ENCODE measurements at places on chromosomes 2 and 18. TPM values are rescaled to one million over a fixed set of nuclear protein-coding genes. Genes with fewer than 3 reads are reported as not detected.
A peak's percentile ranks its signal among the peaks of the same experiment; 100 is the strongest.

The ZAP70 gene
- polyA plus RNA-seq = 4.8 TPM

The TUBA3E gene
- polyA plus RNA-seq = not detected

The CARF gene
- polyA plus RNA-seq = 8.0 TPM

The C1QL2 gene
- not detected for polyA plus RNA-seq

The UGT1A5 gene
- polyA plus RNA-seq = not detected

The EVX2 gene
- 0.05 TPM for polyA plus RNA-seq

The UGT1A8 gene
- polyA plus RNA-seq = not detected

The SH3RF3 gene
- 4.1 TPM for polyA plus RNA-seq

The IL1R2 gene
- polyA plus RNA-seq = not detected

DNA sequence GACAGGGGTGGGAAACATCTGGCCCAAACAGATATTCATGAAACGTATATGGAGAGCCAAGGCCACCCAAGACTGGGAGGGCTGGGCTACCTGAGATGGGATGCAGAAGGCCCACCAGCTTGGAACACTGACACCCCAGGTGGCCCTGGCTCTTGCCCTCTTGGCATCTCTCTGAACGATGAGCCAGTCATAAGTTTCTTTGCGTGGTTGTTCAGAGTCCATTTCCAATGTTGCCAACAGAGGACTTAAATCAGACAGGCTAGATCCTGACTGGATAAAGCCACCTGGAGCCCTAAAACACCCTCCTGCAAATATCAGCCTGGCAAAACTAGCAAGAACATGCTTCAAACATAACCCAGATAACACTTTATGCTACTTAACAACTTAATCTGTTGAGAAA, 42.6 kb downstream of the LPIN2 start:
- H3K4me1 ChIP-seq = peaks cover 7% of the 10 kb centered on the region
- peak overlapping the region; percentile 15 for H3K27ac ChIP-seq
- no peak overlapping the region for H3K4me3 ChIP-seq
- no peak for DNase-seq

- no peaks in the 10 kb centered on the region for H3K36me3 ChIP-seq
- no peak overlapping the region for H3K4me3 ChIP-seq
- no peaks in the 10 kb centered on the region for H3K4me1 ChIP-seq
- H3K27me3 ChIP-seq = no peaks in the 10 kb centered on the region
- H3K27ac ChIP-seq = no peak overlapping the region
Observed at GRCh38 chr2:133072837-133073694, 403.1 kb upstream of the LYPD1 start.

DNA sequence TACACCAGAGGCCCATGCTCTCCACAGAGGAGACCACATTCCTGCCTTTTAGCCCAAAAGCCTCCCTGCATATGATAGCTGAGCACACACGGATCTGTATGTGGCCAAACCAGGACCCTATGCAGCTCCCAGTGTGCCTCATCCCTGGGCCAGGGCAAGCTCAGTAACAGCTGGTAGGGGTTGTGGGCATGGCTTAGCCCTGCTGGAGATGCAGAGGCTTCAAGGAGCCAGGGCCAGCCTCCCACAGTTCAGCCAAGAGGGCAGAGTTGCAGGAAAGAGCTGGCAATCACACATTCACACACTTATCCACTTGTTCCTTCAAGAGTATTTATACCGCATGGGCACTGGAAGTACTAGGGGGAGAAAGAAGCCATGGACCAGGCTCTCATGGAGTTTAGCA, 1.6 kb upstream of the LIMS2 start:
- peaks cover 2% of the 10 kb centered on the region for H3K36me3 ChIP-seq
- H3K4me1 ChIP-seq = peaks cover 47% of the 10 kb centered on the region
- no peak for DNase-seq
- no peak overlapping the region for H3K27ac ChIP-seq
- H3K27me3 ChIP-seq = peaks cover 37% of the 10 kb centered on the region

DNA sequence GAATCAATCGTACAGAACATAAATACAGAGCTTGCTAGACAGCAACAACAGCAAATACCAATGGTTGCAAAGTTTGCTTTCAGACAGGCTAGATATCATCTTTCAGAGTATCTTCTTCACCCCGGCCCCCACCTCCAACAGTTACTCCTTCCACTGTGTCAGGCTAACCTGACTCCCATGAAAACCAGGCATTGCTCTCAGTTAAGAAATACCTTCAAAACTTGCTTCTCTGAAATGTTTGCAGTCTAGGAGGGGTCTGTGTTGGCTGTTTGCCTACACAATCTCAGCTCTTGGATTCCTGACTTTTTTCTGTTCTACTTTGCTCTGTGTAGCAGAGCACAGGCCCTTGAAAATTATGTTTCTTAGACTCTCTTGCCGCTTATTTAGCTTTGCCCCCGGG, 599.5 kb upstream of the SYT4 start:
- H3K27ac ChIP-seq = peak overlapping the region; percentile 35
- H3K27me3 ChIP-seq = no peaks in the 10 kb centered on the region
- H3K4me3 ChIP-seq = no peak overlapping the region
- peak; percentile 47 for DNase-seq
- peaks cover 10% of the 10 kb centered on the region for H3K4me1 ChIP-seq

- H3K4me1 ChIP-seq = peaks cover 3% of the 10 kb centered on the region
- no peaks in the 10 kb centered on the region for H3K27me3 ChIP-seq
- H3K36me3 ChIP-seq = no peaks in the 10 kb centered on the region
- DNase-seq = no peak
Observed at GRCh38 chr18:80171054-80171872, 62.2 kb downstream of the ADNP2 start.

DNA sequence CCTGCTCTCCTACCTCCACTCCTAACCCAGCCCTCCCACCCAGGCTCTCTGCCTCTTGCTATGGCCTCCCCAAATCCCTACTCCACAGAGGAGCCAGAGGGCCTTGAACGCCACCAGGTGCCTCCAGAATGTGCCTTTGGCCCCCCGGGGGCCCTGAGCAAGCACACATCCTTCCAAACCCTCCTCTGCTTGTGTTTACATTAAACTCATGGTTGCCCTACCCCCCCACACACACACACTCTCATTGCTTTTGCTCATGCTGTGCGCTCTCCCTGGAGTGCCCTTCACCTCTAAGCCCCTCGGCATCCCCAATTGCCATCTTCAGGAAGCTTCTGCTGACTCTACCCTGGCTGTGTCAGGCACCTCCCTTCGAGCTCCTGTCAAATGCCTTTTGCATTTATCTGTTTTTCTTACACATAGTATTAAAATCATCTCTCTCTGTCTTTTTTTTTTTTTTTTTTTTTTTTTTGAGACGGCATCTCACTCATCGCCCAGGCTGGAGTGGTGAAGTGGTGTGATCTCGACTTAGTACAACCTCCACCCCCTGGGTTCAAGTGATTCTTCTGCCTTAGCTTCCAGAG, 16.3 kb upstream of the TET3 start:
- no peak for DNase-seq
- H3K27ac ChIP-seq = no peak overlapping the region
- H3K27me3 ChIP-seq = no peaks in the 10 kb centered on the region
- peaks cover 8% of the 10 kb centered on the region for H3K4me1 ChIP-seq

- no peak overlapping the region for H3K4me3 ChIP-seq
- DNase-seq = no peak
- H3K4me1 ChIP-seq = no peaks in the 10 kb centered on the region
- no peaks in the 10 kb centered on the region for H3K27me3 ChIP-seq
- no peaks in the 10 kb centered on the region for H3K36me3 ChIP-seq
Observed at GRCh38 chr18:35889677-35890076, 82.8 kb upstream of the RMP24 start.

- H3K4me3 ChIP-seq = no peak overlapping the region
- peak; percentile 61 for DNase-seq
- no peak overlapping the region for H3K27ac ChIP-seq
- H3K4me1 ChIP-seq = peaks cover 14% of the 10 kb centered on the region
- no peaks in the 10 kb centered on the region for H3K36me3 ChIP-seq
Observed at GRCh38 chr2:8238521-8239230, 443.2 kb upstream of the ID2 start.

DNA sequence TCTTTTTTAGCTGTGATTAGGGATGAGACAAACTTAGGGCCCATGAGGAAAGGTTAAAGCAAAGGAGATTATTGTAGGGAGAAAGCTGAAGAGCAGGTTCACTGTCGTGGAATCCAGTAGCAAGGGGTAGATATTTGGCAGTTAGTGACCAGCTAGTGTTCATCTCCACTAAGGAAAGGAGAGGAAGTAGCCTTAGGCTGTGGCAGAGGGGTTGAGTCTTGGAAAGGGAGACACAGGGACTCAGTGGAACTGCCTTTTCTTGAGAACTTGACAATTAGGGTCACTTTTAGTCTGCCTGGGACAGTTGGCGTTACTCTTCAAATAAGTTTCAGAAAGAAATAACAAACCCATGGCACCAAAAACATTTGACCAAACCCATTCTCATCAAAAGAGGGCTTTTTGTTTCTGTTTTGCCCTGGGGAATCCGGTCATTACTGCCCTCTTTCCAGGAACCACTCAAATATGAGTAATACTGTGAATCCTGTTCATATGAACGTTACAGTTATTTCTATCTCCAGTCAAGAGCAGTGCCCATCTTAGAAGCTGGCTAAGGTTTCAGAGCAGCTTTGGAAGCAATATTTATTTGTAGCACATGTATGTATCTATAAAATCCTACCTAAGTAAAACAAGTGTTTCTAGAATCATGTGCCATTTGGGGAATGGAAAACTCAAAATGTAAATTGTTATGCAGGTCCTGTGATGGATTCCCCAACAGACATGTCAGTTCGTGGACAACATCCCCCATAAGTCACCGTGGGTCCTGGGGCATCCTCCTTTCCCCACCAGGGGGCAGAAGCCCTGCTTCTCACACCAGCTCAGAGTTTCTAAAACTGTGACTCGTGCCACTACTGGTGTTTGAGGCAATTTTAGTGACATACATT, 77.3 kb upstream of the PHLPP1 start:
- no peak for DNase-seq
- no peaks in the 10 kb centered on the region for H3K36me3 ChIP-seq
- H3K4me1 ChIP-seq = no peaks in the 10 kb centered on the region
- no peak overlapping the region for H3K27ac ChIP-seq
- H3K4me3 ChIP-seq = no peak overlapping the region

GRCh38 chr18:51137026-51137729, 60.3 kb downstream of the MEX3C start:
- no peaks in the 10 kb centered on the region for H3K36me3 ChIP-seq
- no peak overlapping the region for H3K4me3 ChIP-seq
- H3K27me3 ChIP-seq = no peaks in the 10 kb centered on the region
- no peak overlapping the region for H3K27ac ChIP-seq
- H3K4me1 ChIP-seq = no peaks in the 10 kb centered on the region
- no peak for DNase-seq

DNA sequence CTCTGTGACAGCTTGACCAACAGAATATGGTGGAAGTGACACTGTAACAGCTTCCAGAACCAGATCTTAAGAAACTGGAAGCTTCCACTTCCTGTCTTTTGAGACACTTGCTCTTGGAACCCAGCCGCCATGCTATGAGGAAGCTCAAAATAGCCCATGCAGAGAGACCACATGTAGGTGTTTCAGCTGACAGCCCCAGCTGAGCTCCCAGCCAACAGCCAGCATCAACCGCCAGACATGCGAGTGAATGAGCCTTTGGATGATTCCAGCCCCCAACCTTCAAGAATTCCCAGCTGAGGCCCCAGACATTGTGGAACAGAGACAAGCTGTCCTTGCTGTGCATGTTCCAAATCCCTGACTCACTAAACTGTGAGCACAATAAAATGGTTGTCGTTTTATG, 27.9 kb downstream of the ACVR1 start:
- H3K36me3 ChIP-seq = no peaks in the 10 kb centered on the region
- H3K4me1 ChIP-seq = peaks cover 6% of the 10 kb centered on the region
- no peak for DNase-seq
- H3K27ac ChIP-seq = no peak overlapping the region

DNA sequence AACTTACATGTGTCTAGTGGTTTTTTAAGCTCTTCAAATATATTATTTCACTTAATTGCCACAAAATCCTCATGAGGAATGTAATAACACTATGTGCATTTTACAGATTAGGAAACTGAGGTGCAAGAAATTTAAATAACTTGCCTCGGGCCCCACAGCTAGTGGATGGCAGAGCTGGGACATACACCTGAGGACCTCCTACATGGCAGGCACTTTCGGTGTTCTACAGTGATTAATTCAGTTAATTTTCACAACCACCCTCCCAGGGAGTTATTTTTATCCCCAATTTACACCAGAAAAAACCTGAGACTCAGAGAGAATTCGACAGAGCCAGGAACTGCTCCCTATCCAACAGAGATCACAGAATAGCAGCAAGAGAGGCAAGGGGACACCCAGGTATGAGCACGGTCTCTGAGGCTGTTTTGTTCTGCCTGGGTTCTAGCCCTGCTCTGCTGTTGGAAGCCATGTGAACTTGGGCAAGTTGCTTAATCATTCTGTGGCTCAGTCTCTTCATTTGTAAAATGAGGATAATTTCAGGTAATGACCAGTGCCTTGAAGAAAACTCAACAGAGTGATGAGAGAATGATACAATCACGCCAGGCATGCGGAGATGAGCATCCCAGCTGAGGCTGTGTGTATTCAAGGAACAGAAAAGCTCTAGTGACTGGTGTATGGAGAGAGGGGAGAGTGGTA, 82.3 kb downstream of the MYCN start:
- peaks cover 9% of the 10 kb centered on the region for H3K27me3 ChIP-seq
- peaks cover 12% of the 10 kb centered on the region for H3K4me1 ChIP-seq
- no peak overlapping the region for H3K4me3 ChIP-seq
- DNase-seq = no peak
- no peak overlapping the region for H3K27ac ChIP-seq
- H3K36me3 ChIP-seq = no peaks in the 10 kb centered on the region

DNA sequence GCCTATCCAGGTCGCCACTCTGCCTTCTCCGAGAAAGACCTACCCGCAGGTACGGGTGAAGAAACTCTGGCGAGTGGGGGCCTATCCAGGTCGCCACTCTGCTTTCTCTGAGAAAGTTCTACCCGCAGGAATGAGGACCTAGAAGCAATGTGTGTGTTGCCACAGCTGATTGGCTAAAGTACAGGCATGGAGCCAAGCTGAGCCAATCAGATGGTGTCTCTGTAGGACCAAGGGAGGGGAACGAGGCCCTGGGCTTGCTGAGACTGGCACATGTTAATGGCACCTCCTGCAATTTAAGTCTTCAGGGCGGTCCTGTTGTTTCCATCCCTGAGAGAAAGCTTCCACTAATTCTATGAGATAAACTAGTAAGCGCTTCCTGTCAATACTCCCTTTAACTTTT, 82.3 kb downstream of the KCTD1 start:
- H3K4me1 ChIP-seq = peaks cover 30% of the 10 kb centered on the region
- no peaks in the 10 kb centered on the region for H3K36me3 ChIP-seq
- H3K27ac ChIP-seq = no peak overlapping the region
- H3K4me3 ChIP-seq = no peak overlapping the region

DNA sequence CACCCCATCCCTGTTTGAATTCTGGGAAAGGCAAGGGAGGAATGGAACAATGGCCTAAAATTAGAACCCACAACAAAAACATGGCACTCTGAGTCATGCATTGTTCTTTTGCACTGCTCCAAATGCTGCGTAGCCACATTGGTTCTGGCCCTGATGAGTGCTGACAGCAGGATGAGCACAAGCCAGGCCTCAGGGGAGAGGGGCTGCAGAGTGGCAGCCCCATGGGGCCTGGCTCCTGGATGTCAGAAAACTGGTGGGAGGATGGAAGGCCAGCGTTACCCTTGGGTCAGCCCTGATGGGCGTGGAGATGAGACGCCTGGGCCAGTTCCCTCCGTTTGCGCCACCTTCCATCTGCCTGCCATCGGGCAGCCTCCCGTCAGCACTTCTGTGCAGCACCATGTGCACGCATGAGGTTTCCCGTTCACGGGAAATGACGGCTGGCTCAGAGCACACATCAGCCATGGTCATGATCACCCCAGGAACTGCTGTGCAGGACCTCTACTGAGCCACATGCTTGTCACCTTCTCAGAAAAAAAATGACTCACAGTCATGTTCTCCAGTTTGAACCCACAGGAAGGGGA, 65.6 kb downstream of the CYP26B1 start:
- DNase-seq = no peak
- H3K27ac ChIP-seq = no peak overlapping the region
